ENCODE measurements at places on chromosomes 7 and 10.
A peak's percentile ranks its signal among the peaks of the same experiment; 100 is the strongest.

- DNase-seq = no peak
Observed at GRCh38 chr10:109913306-109913892, 9.9 kb downstream of the XPNPEP1 start.

DNA sequence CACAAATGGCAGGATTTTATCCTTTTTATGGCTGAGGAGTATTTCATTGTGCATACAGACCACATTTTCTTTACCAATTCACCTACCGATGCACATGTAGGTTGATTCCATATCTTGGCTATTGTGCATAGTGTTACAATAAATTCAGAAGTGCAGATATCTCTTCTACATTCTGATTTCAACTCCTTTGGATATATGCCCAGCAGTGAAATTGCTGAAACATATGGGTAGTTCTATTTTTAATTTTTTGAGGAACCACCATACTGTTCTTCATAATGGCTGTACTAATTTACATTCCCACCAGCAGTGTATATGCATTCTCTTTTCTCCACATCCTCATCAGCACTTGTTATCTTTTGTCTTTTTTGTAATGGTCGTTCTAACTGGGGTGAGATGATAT, 1290.3 kb downstream of the XPNPEP1 start:
- no peak for DNase-seq

DNA sequence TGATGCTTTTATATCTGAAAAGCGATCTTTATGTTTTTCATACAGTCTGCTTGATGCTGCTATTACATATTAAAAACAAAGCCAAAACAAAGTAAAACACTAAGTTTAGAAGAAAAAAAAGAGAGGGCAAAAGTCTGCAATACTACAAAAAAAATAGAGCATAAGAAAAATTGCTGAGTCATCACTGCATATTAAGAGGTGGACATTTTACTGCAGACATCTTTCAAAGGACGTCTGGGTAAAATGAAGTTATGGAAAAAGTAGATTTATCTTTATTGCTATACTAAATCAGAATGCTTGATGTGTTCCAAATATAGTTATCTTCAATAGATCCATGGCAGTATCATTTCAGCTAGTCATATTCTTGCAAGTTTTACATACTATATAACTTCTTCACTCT, 172.0 kb downstream of the MAGI2 start:
- DNase-seq = no peak

DNA sequence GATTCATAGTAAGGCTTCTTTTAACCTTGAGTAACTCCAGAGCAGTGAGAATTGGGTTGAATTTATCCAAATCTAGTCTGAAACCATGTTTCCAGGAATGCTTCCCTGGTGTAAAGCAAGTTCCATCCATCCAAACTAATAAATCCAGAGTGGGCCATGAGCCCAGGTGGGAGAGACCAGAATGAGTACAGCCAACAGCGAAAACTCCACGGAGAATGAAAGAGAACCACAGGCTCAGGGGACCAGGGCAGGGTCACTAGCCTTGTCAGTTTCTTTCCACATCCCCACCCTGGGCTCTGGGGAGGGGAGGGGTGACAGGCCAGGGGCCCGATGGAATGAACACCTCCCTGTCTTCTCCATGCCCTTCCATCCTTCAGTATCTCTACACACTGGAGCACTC, 180.1 kb downstream of the NEURL1 start:
- DNase-seq = no peak

GRCh38 chr7:110854166-110854565, 236.8 kb upstream of the LRRN3 start:
- DNase-seq = no peak

DNA sequence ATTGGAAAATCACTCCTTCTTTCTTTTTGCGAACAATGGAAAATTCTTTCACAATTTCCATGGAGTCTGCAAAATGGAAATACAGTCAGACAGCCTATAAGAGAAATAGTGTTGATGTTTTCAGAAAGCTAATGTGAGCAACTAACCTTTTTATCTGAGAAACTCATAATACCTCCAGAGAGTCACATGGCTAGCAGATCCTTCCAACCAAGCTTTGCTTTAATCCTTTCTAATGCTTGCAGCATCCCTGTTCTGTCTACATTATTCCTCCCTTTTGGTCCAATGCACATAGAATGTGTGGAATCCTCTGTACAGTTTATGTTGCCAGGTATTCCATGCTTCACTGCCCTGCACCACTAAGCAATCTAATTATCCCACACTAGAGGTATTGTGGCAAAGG, 717.5 kb upstream of the LRRN3 start:
- no peak for DNase-seq

DNA sequence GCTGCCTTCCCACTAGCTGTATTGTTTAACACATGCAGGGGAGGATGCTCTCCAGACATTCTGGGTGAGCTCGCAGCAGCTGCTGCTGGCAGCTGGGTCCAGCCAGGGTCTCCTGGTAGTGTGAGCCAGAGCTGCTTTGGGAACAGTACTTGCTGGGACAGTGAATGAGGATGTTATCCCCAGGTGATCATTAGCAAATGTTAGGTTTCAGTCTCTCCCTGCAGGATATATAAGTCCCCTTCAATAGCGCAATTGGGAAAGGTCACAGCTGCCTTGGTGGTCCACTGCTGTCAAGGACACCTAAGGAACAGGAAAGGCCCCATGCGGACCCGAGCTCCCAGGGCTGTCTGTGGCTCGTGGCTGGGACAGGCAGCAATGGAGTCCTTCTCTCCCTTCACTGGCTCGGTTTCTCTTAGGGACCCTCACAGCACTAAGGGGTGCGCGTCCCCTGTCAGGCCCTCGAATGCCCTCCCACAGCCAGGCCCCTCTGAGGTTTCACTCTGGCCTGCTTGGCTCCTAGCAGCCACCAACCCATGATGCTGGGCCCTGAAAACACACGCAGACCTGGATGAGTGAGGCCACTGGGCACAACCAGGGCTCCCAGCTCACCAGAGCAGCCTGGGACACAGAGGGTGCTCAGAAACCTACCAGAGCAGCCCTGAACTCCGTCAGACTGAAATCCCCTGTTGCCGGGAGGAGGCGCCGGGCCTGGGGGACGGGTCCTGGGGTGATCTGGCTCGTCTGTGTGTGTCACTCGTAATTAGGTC, 173.0 kb upstream of the LANCL2 start:
- DNase-seq = no peak

- no peak for DNase-seq
Observed at GRCh38 chr10:78692071-78692470, 376.7 kb upstream of the ZMIZ1 start.

DNA sequence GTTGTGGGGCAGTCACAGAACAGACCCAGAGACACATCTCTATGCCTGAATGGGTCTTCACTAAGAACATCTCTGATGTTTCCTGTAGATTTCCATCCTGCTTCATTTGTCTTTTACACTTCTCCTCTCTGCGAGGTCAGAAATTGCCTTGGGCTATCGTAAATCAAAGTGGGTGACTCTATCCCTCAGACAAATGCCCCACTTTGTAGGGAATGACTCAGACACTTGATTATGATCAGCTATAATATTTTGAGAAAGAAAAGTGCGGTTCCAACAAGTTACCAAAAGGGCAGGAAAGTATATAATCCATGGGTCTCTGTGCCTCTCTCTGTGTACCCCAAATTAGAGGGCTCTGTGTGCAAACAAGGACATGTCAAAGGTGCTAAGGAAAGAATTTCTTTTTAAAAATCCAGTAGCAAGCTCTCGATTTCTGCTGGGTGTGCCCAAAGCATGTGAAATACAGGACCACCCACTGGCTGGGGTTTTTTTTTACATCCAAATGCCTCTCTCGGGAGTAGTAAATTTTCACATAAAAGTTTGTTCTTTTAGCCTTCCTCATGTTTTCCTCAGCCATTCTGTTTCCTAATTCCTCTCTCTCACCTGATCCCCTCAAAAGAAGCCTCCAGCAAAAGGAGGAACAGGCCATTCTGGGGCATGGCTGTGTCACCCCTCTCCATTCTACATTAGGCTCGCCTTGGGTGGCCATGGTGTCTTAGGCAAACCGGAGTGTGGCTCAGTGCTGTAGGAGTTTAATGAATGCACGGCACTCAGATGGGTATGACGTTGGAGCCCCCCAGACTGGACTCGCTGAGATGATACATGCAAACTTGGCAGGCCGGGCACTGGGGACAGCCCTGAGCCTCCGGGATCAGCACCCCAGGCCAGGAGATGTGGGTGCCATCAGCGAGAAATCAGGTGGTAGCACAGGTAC, 6.3 kb upstream of the OPN4 start:
- DNase-seq = no peak

- DNase-seq = no peak
Observed at GRCh38 chr10:11469575-11470391, 141.7 kb downstream of the USP6NL start.

DNA sequence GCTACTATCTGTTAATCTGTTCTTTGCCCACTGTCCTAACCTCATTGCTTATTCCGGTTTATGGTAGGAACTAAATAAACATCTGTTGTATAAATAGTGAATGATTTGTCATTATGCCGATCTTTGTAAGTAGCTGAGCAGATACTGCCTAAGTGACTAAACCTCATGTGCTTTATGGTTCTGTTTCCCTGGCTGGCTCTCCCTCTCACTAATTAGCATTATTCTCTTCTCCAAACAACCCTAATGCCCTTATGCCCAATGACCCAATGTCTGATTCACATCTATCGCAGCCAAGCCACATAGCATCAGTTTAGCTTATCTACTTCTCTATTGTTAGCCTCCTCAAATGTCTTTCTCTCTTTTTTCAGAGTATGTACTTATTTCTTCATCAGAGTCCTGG, 462.3 kb upstream of the POT1 start:
- no peak for DNase-seq

GRCh38 chr7:142250705-142251104, 7.2 kb downstream of the PRSS58 start:
- DNase-seq = no peak

- peak; percentile 41 for DNase-seq
Observed at GRCh38 chr7:831596-832166, 595 bp upstream of the SUN1 start.

DNA sequence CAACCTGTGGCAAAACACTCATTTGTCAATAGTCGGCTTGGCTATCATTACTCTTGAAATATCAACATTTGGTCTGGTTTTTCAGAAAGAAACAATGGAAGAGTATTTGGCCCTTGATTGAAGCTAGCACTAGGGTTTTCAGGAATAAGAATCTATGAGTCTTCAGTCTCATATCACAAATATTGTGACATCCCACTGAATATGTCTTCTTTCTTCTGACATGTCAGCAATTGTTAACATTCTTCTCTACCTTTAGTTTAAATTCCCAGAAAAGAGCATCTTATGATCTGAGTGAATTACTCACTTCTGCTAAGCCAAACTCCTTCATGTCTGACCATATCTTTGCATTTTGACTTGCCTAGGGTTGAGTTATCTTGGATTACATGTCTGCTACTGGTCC, 435.2 kb upstream of the SEMA3D start:
- DNase-seq = no peak

GRCh38 chr10:121339114-121339513, 259.1 kb downstream of the FGFR2 start:
- DNase-seq = no peak

GRCh38 chr10:96261930-96262329, 9.4 kb downstream of the BLNK start:
- no peak for DNase-seq

- DNase-seq = no peak
Observed at GRCh38 chr7:18262058-18262457, 233.5 kb upstream of the HDAC9 start.

GRCh38 chr10:22742678-22743077, 28.3 kb upstream of the PIP4K2A start:
- peak; percentile 59 for DNase-seq

DNA sequence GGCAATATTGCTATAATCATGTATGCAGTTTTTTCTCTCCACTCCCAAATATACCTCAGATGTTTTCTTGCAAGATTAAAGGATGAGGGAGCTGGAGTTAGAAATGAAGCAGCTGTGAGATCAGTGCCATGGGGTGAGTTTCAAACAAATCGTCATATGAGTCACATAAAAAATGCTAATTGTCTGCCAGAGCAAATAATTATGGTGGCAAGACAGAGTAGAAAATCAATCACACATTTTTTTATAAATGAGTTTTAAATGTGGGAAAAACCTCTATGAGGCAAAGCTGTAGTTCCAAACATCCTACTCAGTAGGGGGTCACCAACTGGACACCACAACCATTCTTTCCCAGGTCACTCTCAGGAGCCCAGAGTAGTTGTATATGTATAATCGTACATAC, 55.3 kb downstream of the CH25H start:
- DNase-seq = no peak

- no peak for DNase-seq
Observed at GRCh38 chr7:102455596-102455995, 9.1 kb downstream of the ALKBH4 start.

- no peak for DNase-seq
Observed at GRCh38 chr10:93431361-93431760, 50.8 kb downstream of the MYOF start.

GRCh38 chr7:45680776-45681175, 106.6 kb downstream of the ADCY1 start:
- DNase-seq = no peak

GRCh38 chr10:87092861-87093631, 1.6 kb downstream of the GLUD1 start:
- DNase-seq = peak; percentile 26

- peak; percentile 45 for DNase-seq
Observed at GRCh38 chr7:142439739-142440138, 181.9 kb upstream of the PRSS58 start.

DNA sequence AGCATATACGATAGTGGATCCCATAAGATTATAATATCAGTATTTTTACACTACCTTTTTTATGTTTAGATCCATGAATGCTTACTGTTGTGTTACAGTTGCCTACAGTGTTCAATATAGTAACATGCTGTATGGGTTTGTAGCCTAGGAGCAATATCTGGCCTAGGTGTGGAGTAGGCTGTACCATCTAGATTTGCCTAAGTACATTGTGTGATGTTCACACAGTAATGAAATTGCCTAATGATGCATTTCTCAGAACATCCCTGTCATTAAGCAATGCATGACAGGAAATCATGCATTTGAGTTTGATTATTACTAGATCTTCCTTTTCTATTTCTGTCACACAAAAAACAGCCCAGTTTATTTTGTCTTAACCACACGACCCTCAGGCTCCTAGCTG, 14.5 kb downstream of the CBX3 start:
- peak; percentile 24 for DNase-seq

- no peak for DNase-seq
Observed at GRCh38 chr10:132977807-132978206, 35.4 kb upstream of the CFAP46 start.

DNA sequence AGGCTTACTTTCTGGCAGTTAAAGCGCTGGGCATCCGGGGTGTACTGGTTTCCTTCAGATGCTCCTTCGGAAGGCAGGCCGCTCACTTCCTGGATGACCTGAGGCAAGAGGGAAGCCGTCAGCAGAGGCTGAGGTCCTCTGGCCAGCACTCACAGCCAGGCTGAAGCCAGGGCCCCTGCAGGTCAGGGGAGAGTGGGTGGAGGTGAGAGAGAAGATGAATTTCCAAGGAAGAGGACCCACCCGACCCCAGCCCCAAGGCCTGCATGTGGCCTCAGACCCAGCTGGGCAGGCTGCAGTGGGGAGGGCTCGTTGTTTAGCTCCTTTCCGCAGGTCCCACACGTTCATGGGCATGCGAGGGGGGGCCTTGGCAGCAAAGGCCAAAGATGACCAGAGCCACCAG, 71.3 kb downstream of the VWA2 start:
- no peak for DNase-seq

- no peak for DNase-seq
Observed at GRCh38 chr7:151456276-151456675, 16.3 kb upstream of the CRYGN start.

Measured in suppressor macrophage (primary cell).